ENCODE measurements at places on chromosomes 3 and 15. TPM values are rescaled to one million over a fixed set of nuclear protein-coding genes. Genes with fewer than 3 reads are reported as not detected.

GRCh38 chr3:50150863-50151686, 4.0 kb upstream of the SEMA3F start:
- H3K4me1 ChIP-seq: peaks cover 19% of the 10 kb centered on the region
- H3K4me3 ChIP-seq: no peak overlapping the region
- no peak for DNase-seq
- no peak overlapping the region for H3K27ac ChIP-seq
- H3K36me3 ChIP-seq: peaks cover 2% of the 10 kb centered on the region

COL6A5 gene
- not detected for total RNA-seq

DNA sequence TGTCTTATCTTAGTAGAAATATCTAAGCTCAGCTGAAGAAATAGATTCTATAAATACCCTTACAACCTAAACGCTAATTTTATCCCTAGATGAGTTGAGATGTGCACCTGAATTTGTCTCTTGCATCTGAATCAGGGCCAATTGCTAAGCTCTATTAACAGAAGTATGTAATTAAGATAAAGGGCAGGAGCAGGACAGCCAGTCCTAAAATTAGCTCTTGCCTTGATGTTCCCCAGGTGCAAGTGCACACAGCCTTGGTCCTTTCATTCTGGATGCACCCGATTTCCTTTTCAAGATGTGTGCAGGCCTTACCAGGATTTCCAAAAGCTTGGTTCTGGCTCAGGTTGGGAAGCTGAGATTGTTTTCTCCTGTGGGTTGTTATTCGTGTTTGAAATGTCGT, 52.4 kb downstream of the MAGI1 start:
- no peak overlapping the region for H3K27ac ChIP-seq
- DNase-seq: no peak
- no peaks in the 10 kb centered on the region for H3K27me3 ChIP-seq
- H3K4me1 ChIP-seq: peaks cover 17% of the 10 kb centered on the region
- H3K4me3 ChIP-seq: no peak overlapping the region
- no peaks in the 10 kb centered on the region for H3K36me3 ChIP-seq

DNA sequence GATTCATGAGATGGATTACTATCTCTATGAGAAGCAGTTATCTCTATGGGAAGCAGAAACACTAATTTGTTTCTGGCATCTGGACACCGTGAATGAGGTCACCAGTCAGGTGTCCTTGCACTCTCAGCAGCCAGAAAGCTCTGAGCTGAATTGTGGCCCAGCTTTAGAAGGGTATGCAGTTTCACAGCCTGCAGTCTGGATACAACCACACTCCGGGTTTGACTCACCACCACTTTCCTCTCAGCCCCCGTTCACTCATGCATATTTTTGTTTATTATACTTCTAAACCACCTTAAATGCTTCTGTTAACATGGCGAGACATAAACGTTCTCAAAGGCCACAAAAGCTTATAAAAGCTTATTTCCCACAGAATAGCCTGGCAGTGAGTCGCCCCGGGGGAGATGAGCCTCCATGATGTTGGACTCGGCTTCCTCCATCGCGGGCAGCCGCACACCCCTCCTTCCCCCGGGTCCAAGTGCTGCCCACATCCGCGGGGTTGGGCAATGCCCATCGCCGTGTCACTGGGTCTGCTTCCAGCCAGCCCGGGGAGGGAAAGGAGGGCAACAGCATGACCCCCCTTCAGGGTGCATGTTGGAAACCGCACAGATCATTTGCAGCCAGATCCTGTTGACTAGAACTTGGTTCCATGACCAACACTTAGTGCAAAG, 16.8 kb upstream of the SLC41A3 start:
- peaks cover under 1% of the 10 kb centered on the region for H3K36me3 ChIP-seq
- peak overlapping the region; percentile 46 for H3K27ac ChIP-seq
- H3K4me1 ChIP-seq: peaks cover 28% of the 10 kb centered on the region
- no peak overlapping the region for H3K4me3 ChIP-seq
- H3K27me3 ChIP-seq: no peaks in the 10 kb centered on the region

DNA sequence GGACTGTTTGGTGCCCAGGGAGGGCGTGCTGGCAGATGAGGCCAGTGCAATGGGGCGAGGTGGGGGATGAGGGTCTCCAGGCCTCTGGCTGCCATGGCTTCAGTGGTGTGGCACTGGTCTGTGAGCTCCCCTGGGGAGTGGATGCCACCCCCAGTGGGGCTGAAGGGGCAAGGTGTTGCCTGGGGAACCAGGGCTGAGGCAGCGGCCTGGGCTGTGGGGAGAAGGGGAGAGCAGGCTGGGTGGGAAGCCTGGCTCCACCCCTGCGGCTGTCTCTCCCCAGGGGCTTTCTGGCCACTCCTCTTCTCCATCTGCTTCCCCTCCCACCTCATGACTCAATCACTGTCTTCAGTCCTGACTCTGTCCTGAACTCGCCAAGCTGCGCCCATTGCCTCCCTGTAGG, 88.4 kb upstream of the TLE3 start:
- no peak overlapping the region for H3K27ac ChIP-seq
- no peaks in the 10 kb centered on the region for H3K4me1 ChIP-seq
- DNase-seq: no peak
- peaks cover 20% of the 10 kb centered on the region for H3K27me3 ChIP-seq
- no peak overlapping the region for H3K4me3 ChIP-seq

DNA sequence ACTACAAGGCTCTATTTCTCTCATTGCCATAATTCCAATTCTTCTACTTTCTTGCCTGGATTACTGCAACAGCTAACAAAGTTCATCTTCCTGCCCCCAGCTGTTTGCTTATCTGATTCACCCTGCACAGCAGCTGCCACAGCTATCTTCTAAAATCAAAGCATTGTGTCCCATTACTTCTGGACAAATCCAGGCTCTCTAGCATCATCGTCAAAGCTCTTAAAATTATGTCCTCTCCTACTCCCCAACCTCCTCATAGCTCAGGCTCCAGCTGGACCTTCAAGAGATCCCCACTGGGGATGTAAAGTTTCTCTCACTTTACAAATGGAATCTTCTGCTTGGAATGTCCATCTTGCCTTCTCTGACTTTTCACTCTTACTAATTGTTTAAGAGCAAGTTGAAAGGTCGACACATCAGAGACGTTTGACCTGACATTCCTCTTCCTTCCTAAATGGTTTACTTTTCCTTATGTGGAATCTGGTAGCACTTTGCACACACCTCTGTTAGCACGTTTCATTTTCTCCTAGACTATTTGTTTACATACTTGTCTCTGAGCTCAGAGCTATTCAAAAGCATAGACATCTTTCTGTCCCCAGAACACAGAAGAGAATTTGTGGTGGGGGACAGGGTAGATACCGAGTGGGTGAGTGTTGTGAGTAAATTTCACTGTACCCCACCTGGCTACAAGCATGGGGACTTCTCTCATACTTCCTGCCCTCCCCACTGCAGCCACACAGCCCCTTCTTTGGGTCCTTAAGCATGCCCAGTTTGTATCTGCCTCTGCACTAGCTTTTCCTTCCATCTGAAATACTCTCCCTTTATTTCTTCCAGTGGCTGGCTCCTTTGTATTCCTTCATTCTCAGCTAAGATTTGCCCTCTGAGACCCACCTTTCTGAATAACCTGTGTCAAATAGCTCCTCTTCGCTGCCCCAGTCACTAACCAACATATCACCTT, 77.9 kb downstream of the SERPINI1 start:
- DNase-seq: no peak
- H3K36me3 ChIP-seq: no peaks in the 10 kb centered on the region
- H3K4me1 ChIP-seq: peaks cover 13% of the 10 kb centered on the region
- no peak overlapping the region for H3K27ac ChIP-seq

NANOGP8 gene
- not detected for total RNA-seq

EPHA3 gene
- total RNA-seq: 0.87 TPM

DNA sequence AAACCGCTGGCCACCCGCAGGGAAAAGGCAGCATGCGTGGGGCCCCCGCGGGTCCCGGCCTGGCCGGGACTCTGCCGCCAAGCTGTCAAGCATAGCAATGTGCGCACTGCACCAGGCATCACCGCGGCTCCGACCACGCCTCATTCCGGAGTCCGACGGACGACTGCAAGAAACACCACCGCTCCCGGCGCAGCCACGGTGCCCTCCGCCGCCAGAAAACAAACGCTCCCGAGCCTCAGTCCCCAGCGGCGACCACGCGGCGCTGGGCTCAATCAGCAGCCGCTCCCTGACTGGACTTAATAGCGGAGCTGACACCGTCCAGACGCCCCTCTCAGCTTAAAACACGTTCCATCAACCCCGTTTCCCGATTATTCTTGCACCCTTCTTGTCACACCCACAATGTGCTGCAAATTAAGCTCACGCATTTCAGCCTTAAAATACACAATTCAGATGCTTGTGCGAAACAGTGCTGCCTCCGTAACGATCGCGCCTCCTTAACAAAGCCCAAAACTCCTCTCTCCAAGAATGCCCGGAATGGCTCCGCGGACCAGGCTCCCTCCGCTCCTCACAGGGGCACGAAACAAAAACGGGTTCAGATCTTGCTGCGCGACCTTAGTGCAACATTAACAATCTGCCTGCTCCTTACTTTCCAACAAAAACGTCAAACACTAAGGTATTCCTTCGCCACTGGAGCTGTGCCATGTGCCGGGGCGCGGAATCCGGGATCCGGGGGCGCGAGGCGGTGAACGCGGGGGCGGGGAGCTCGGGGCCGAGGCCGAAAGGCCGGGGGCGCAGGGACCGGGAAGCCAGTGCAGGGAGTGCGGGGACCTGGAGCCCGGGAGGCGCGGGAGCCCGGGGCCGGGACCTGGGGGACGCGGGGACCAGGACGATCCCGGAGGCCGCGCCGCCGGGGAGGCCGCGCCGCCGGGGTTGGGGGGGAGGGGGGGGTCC, 655 bp downstream of the CYFIP1 start:
- H3K27me3 ChIP-seq: no peaks in the 10 kb centered on the region
- peak overlapping the region; percentile 98 for H3K4me3 ChIP-seq
- H3K27ac ChIP-seq: peak overlapping the region; percentile 95
- no peak for DNase-seq
- peaks cover 13% of the 10 kb centered on the region for H3K4me1 ChIP-seq
- H3K36me3 ChIP-seq: no peaks in the 10 kb centered on the region

DNA sequence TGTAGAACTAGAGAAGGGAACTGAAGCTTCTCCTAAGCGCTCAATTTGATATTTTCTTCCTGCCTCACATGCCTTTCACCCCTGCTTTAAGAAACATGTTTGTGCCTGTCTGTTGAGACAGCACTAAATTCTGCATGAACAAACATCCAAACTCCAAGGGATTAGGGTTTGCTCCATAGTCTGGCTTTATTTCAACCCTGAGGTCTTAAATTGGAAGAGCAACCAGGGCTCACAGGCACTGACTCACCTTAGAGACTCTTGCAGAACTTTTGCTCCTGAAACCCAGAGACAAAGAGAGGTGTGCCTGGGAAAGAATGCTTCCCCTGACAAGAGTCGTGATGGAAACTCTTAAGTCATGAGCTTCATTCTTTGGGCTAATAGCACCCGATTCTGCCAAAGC, 393.9 kb upstream of the MCTP2 start:
- H3K36me3 ChIP-seq: no peaks in the 10 kb centered on the region
- H3K27ac ChIP-seq: no peak overlapping the region

DNA sequence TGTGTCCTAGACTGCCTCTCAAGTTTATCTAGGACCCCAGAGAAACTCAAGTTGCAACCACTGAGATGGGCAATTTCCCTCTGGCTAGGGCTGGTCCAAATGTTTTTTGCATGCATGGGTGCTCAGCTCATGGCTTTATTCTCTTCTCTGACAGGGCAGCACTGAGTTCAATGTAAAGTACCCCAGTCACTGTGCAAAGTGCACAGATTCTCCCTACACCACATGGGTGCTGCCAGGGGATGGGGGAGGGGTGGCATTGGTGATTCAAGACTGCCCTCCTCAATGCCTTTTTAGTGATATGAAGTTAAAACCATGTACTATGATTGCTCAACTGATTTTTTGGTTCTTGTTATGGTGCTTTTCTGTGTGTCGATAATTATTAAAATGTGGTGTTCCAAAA, 14.8 kb upstream of the RAD51 start:
- H3K27me3 ChIP-seq: no peaks in the 10 kb centered on the region
- no peak for DNase-seq
- peaks cover 7% of the 10 kb centered on the region for H3K4me1 ChIP-seq

- peaks cover 47% of the 10 kb centered on the region for H3K4me1 ChIP-seq
- no peak for DNase-seq
- H3K27ac ChIP-seq: peak overlapping the region; percentile 99
- H3K4me3 ChIP-seq: peak overlapping the region; percentile 96
Measured at GRCh38 chr3:14177580-14178246, 688 bp downstream of the XPC start.

GRCh38 chr3:59127071-59127470, 77.2 kb upstream of the CFAP20DC start:
- H3K36me3 ChIP-seq: no peaks in the 10 kb centered on the region
- no peak for DNase-seq
- no peak overlapping the region for H3K4me3 ChIP-seq
- no peaks in the 10 kb centered on the region for H3K27me3 ChIP-seq
- H3K4me1 ChIP-seq: peaks cover 58% of the 10 kb centered on the region

GRCh38 chr3:149271669-149272068, 50.0 kb upstream of the CP start:
- H3K4me3 ChIP-seq: no peak overlapping the region
- no peak overlapping the region for H3K27ac ChIP-seq
- no peaks in the 10 kb centered on the region for H3K27me3 ChIP-seq
- no peaks in the 10 kb centered on the region for H3K36me3 ChIP-seq
- H3K4me1 ChIP-seq: peaks cover 35% of the 10 kb centered on the region

GRCh38 chr3:19147905-19148767, at the start of gene KCNH8:
Gene KCNH8 (plus strand): TSS chr3:19148510. CDS start chr3:19148720, 210 bp downstream.
- H3K36me3 ChIP-seq: no peaks in the 10 kb centered on the region
- peak within 1 kb of the TSS; percentile 82 for H3K4me3 ChIP-seq
- DNase-seq: no peak
- H3K27me3 ChIP-seq: peaks cover 21% of the 10 kb centered on the region
- H3K27ac ChIP-seq: no peak within 1 kb of the TSS
- H3K4me1 ChIP-seq: peaks cover 18% of the 10 kb centered on the region

CD200 gene
- 1.8 TPM for total RNA-seq

DNA sequence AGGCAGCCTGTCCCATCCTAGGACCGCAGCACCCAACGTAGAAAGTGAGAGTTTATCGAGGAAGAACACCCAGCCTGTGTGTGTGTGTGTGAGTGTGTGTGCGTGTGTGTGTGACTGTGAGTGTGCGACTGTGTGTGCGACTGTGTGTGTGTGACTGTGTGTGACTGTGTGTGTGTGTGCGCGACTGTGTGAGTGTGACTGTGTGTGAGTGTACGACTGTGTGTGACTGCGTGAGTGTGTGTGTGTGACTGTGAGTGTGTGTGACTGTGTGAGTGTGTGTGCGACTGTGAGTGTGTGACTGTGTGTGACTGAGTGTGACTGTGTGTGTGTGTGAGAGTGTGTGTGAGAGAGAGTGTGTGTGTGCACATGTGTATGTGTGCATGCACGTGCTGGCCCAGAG, 15.1 kb upstream of the DLL4 start:
- no peak overlapping the region for H3K27ac ChIP-seq
- H3K4me1 ChIP-seq: peaks cover 9% of the 10 kb centered on the region
- no peaks in the 10 kb centered on the region for H3K27me3 ChIP-seq
- no peak overlapping the region for H3K4me3 ChIP-seq

NPAP1 gene
- not detected for total RNA-seq

GRCh38 chr15:97955529-97955928, 5.0 kb upstream of the ARRDC4 start:
- H3K27ac ChIP-seq: no peak overlapping the region
- DNase-seq: no peak
- peaks cover 8% of the 10 kb centered on the region for H3K4me1 ChIP-seq
- H3K36me3 ChIP-seq: no peaks in the 10 kb centered on the region
- no peak overlapping the region for H3K4me3 ChIP-seq
- peaks cover 11% of the 10 kb centered on the region for H3K27me3 ChIP-seq
